Mesothelial cell of epicardium (in vitro differentiated cells): ENCODE measurements at places on chromosomes 2 and 18.

- DNase-seq = no peak
- no peaks in the 10 kb centered on the region for H3K36me3 ChIP-seq
- H3K4me3 ChIP-seq = no peak overlapping the region
- H3K27me3 ChIP-seq = peaks cover 53% of the 10 kb centered on the region
- peaks cover 12% of the 10 kb centered on the region for H3K4me1 ChIP-seq
Measured at GRCh38 chr2:178069551-178069950, 3.0 kb downstream of the PDE11A start.

DNA sequence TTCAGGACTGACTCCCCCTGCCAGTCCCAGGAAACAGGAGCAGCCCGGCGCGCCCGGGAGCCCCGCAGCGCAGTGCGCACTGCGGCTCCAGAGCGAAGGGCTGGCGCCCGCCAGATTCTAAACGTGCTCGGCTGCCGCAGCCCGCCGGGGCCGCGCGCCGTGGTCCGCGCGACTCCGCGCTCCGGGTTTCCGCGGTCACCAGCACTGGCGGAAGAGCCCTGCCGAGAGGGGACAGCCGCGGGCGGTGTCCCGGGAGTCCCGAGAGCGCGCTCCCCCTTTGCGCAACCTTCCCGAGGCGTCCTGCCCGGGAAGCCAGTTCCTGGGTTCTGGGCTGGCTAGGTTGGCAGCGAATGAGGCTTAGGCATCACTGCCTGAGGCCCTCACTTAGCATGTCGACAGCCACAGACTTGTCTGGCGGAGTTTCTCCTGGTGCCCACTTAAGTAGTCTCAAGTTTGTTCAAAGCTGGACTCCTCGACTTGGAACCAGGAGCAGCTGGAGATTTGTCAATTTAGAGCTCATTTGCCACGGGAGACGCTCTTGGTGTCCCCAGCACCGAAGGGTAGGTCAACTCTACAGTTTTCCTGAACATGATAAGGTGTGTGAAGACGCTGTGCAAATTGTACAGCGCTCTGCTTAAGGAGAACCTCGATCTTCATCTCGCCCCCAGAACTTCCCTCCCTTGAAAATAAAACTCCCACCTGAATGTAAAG, 1.5 kb upstream of the VSNL1 start:
- no peaks in the 10 kb centered on the region for H3K36me3 ChIP-seq
- peak overlapping the region; percentile 77 for H3K27ac ChIP-seq
- H3K4me1 ChIP-seq = peaks cover 21% of the 10 kb centered on the region
- H3K4me3 ChIP-seq = peak overlapping the region; percentile 76
- H3K27me3 ChIP-seq = peaks cover 63% of the 10 kb centered on the region

DNA sequence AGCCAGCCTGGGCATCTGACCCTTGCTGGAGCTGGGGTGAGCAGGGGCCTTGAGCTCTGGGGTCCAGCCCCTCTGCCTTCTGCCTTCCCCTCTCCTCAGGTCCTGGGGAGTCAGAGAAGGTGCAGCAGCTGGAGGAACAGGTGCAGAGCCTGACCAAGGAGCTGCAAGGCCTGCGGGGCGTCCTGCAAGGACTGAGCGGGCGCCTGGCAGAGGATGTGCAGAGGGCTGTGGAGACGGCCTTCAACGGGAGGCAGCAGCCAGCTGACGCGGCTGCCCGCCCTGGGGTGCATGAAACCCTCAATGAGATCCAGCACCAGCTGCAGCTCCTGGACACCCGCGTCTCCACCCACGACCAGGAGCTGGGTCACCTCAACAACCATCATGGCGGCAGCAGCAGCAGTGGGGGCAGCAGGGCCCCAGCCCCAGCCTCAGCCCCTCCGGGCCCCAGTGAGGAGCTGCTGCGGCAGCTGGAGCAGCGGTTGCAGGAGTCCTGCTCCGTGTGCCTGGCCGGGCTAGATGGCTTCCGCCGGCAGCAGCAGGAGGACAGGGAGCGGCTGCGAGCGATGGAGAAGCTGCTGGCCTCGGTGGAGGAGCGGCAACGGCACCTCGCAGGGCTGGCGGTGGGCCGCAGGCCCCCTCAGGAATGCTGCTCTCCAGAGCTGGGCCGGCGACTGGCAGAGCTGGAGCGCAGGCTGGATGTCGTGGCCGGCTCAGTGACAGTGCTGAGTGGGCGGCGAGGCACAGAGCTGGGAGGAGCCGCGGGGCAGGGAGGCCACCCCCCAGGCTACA, 3.8 kb downstream of the EMILIN1 start:
- no peaks in the 10 kb centered on the region for H3K36me3 ChIP-seq
- no peak for DNase-seq
- peaks cover 7% of the 10 kb centered on the region for H3K27me3 ChIP-seq

DNA sequence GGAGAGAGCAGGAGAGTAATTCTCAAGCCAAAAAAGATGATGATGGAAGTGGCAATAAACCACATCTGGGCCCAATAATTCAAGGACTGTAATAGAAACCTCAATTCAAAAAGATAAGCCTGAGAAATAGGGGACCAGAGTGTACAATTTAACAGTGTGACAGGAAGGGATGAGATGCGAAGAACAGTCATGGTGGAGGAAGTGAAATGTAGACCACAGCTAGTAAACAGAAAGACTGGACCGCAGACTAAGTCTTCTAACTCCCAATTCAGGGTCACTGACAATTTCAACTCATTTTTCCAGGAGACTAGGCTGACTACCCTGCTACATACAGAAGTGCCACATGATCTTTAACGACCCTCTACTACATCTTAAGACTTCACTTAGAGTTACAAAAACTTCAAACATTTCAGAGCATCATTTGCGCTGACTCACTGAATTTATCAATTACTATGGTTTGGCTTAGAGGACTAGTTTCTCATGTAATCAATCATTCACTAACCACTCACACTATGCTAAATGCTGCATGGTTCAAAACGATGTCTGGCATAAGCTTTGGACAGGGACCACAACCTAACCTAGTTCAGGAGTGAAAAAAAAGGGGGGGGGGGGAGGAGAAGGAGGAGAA, 9.0 kb downstream of the CUL3 start:
- H3K4me1 ChIP-seq = peaks cover 58% of the 10 kb centered on the region
- DNase-seq = no peak
- H3K36me3 ChIP-seq = no peaks in the 10 kb centered on the region
- H3K27ac ChIP-seq = peak overlapping the region; percentile 3
- no peak overlapping the region for H3K4me3 ChIP-seq

DNA sequence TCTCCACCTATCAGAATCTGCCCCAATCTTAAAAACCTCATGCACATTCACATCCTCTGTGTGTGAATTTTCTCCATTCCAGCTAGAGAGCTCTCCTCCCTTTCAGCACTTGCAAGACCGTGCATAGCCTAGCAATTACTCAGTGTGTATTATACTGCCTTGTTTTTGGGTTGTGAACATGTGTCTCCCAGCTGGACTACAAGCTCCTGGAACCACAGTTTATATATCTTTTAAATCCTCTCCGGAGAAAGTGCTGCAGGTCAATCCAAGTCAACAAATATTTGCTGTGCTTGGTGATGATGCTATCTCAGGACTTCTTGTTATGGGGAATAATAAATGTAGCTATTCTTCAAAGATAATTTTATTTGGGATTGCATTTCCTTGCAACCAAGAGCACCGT, 58.2 kb upstream of the MEX3C start:
- DNase-seq = no peak
- no peak overlapping the region for H3K27ac ChIP-seq
- H3K27me3 ChIP-seq = no peaks in the 10 kb centered on the region
- no peak overlapping the region for H3K4me3 ChIP-seq
- H3K4me1 ChIP-seq = peaks cover 21% of the 10 kb centered on the region
- H3K36me3 ChIP-seq = no peaks in the 10 kb centered on the region

DNA sequence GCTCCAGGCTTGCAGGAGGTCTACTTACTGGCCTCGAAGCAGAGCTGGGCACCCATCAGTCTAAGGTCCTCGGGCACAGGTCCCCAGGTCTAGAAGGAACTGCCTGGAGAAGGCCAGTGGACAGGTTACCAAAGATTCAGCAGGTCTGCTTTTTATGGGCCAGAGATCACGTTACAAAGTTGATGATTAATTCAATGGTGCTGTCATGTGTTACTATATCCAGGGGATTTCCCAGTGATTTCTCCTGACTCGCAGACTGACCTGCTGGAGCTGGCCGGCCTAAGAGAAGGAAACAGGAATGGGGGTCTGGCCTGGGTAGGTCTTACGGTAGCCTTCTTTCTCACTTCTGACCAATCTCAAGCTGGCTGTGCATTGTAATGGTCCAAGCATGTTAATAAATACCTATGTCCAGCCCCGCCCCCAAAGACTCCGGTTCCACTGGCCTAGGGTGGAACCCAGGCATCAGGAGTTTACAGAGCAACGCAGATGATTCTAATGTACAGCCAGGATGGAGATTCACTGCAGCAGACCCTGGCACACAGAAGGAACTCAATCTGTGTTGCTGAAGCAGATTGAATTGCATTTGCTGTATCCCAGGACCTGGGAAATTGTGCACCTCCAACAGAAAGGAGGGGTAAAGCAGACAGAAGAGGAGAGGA, at the start of gene NEURL3:
Gene NEURL3, minus strand, starts transcription at position 127 of the 659 bp plus-strand sequence. Its CDS starts 71 bp downstream, at position 56.
- peaks cover 28% of the 10 kb centered on the region for H3K4me1 ChIP-seq
- no peak within 1 kb of the TSS for H3K4me3 ChIP-seq
- peaks cover 13% of the 10 kb centered on the region for H3K27me3 ChIP-seq
- no peaks in the 10 kb centered on the region for H3K36me3 ChIP-seq

DNA sequence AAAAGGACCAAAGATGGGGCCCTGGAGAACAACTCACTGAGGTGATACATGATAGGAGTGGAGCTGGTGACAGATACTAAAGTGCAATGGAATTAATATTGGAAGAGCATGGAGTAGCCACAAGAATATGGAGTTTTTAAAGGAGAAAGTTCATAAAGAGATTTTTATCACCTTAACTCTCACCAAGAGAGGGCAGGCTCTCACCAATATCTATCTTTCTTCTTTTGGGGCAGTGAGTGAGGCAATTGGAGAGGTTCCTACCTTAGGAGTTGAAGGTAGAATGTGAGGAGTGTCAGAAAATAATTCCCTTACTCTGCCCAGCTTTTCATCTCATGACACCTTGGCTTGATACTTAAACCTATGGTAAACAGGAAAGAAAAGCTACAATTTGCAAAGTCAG, 233.7 kb upstream of the CWC22 start:
- H3K36me3 ChIP-seq = no peaks in the 10 kb centered on the region
- H3K27ac ChIP-seq = no peak overlapping the region
- no peaks in the 10 kb centered on the region for H3K27me3 ChIP-seq
- no peak overlapping the region for H3K4me3 ChIP-seq
- H3K4me1 ChIP-seq = no peaks in the 10 kb centered on the region

GRCh38 chr2:30690126-30690561, 117.1 kb downstream of the CAPN13 start:
- no peak overlapping the region for H3K27ac ChIP-seq
- peaks cover 14% of the 10 kb centered on the region for H3K4me1 ChIP-seq
- no peaks in the 10 kb centered on the region for H3K27me3 ChIP-seq
- no peaks in the 10 kb centered on the region for H3K36me3 ChIP-seq

DNA sequence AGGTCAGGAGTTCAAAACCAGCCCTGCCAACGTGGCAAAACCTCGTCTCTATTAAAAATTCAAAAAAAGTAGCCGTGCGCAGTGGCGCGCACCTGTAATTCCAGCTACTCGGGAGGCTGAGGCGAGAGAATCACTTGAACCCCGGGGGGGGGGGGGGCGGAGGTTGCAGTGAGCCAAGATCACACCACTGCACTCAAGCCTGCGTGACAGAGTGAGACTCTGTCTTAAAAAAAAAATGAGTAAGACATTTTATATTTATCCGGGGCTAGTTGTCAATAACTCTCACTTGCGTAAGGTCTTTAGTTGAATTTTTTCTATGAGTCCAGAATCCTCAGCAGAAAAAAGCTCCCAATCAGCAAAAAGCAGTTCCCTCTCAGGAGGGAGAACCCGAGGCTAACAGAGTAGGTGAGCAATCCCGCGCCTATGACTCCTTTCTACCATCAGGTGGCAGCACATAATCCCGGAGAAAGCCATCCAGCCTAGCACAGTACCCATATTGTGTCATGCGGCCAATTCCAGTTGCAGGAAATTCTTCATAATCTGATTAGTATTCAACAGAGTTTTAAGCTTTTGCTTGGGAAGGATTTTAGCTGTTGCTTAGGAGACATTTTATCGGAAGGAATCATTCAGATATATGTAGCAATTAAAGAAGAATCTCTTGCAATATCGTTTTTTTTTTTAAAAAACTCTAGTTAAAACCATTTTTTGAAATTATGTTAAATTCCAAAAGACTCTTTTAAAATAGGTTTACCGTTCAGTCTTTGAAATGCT, 11.9 kb upstream of the CRYGA start:
- peak; percentile 29 for DNase-seq
- H3K27ac ChIP-seq = no peak overlapping the region
- no peak overlapping the region for H3K4me3 ChIP-seq
- no peaks in the 10 kb centered on the region for H3K27me3 ChIP-seq
- H3K4me1 ChIP-seq = peaks cover 7% of the 10 kb centered on the region
- H3K36me3 ChIP-seq = no peaks in the 10 kb centered on the region

DNA sequence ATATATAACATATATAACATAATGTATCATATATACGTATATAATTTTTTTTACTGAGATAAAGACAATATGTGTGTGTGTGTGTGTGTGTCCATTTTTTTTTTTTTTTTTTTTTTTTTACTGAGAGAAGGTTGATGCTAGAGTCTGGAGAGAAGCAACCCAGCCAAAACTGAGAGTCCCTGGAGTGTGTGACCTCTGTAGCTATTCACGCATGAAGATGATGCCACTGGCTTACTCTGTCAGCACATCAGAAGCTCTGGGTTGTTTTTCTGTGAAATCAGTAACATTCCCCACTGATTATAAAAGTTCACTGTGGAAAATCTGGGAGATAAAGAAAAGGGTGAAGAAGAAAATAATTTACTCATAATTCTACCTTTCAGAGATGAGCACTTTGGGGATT, 27.2 kb downstream of the CCDC195 start:
- DNase-seq = no peak
- no peak overlapping the region for H3K27ac ChIP-seq
- peaks cover 5% of the 10 kb centered on the region for H3K4me1 ChIP-seq
- H3K27me3 ChIP-seq = no peaks in the 10 kb centered on the region
- H3K4me3 ChIP-seq = no peak overlapping the region
- no peaks in the 10 kb centered on the region for H3K36me3 ChIP-seq

- H3K27ac ChIP-seq = no peak overlapping the region
- DNase-seq = no peak
- no peak overlapping the region for H3K4me3 ChIP-seq
- no peaks in the 10 kb centered on the region for H3K36me3 ChIP-seq
- H3K27me3 ChIP-seq = no peaks in the 10 kb centered on the region
Measured at GRCh38 chr2:98483257-98483861, 38.7 kb downstream of the INPP4A start.

DNA sequence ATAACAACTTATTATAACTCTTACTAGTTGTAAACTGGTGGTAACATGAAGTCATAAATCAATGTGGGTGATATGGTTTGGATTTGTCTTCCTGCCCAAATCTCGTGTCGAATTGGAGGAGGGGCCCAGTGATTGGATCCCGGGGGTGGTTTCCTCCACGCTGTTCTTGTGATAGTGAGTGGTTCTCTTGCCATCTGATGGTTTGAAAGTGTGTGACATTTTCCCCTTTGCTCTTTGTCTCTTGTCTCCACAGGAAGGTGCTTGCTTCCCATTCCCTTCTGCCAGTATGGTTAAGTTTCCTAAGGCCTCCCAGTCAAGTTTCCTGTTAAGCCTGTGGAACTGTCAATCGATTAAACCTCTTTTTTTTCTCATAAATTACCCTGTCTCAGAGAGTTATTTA, 321.6 kb downstream of the DSEL start:
- H3K27me3 ChIP-seq = no peaks in the 10 kb centered on the region
- no peak overlapping the region for H3K4me3 ChIP-seq
- DNase-seq = no peak
- H3K36me3 ChIP-seq = no peaks in the 10 kb centered on the region
